Mucosa of descending colon (tissue), 3 donors: ENCODE measurements at places on chromosomes 1 and 21. TPM values are rescaled to one million over a fixed set of nuclear protein-coding genes. Genes with fewer than 3 reads are reported as not detected.

The ITLN2 gene
- total RNA-seq = not detected

The C1orf115 gene
- total RNA-seq = 108 TPM

The NBPF10 gene
- 4.8 TPM for total RNA-seq

The IL22RA1 gene
- total RNA-seq = 28.2 TPM

The KRTAP21-2 gene
- not detected for total RNA-seq

GRCh38 chr1:247266053-247266452 is 10.2 kb downstream of the VN1R5 start:
- no peak for DNase-seq

DNA sequence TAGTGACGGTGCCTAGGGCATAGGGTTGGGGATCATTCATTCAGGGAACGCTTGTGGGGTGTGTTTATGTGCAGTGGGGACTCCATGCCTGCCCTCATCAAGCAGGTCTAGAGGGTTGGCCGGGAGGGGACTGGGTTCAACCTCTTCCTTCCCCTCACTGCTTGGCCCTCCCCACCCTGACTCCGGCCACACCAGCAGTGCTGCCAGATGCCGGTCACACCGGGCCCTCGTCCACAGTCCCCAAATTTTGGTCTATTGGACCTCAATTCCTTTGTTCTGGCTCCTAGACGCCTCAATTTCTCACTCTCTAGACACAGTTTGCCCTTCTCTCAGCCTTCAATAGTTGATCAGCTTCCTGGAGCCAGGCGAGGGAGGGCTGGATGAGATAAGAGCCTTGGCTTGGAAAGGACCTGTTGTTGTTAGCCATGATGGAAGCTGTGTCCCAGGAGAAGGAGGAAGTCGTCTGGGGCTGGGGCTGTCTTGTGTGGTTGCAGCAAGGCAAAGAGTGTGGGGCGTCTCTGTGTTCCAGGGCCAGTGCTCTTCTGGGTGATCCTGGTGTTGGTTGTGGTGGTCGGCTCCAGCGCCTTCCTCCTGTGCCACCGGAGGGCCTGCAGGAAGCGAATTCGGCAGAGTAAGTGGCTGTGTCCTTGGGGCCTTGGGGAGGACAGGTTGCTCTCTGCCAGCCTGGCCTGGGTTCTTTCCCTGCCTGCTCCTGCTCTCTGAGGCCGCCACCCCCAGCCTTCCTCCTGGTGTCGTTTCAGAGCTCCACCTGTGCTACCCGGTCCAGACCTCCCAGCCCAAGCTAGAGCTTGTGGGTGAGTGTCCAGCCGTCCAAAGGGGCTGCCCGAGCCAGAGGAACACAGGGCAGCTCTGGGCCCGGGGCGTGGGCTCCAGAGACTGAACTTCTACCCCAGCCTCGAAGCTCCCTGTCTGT is 41.1 kb upstream of the TNFRSF1B start:
- DNase-seq = no peak

GRCh38 chr1:183600136-183600535 is 9.9 kb upstream of the NCF2 start:
- no peak for DNase-seq

DNA sequence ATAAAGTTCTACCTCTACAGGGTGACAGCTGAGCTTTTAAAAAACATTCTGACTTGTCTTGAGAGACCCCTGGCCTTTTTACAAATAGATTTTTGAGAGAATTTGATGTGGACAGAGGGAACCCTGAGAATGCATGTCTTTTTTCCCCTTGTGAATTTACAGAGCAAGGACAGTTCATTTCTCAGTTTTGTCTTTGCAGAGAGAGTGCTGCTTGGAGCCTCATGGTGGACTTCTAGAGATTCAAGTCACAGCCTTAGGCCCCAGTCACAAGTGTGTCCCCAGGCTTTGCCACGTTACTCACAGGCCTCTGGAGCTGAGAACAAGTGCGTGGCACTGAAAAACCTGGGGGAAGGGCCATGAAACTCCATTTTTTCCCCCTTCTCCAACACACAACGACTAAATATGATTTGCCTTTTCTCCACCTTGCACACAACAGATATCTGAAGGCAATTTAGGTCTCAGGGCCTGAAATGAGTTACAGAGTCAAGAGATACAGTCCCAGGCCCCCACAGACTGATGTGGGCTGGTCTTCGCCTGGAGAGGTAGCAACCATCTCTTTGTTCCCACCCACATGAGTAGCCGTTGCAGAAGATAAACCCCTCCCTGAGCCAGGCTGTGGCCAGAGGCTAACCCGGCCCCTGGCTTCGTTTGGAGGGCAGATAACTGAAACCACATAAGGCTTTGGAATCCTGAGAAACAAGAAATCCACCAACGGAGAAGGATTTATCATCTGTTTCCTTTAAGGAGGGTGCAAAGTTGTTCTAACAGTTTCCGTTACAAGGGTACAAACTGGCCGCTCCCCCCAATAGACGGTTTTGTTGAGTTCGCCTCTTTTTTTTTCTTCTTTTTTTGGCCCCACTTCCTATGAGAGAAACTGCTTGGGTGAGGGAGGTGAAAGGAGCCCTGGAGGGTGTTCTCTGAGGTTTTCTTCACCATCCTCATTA is 1.0 kb upstream of the PIGV start:
- DNase-seq = peak; percentile 68
